ENCODE measurements at places on chromosomes 3 and 15.

- no peak for DNase-seq
Measured at GRCh38 chr15:90326441-90326840, 25.6 kb upstream of the ZNF774 start.

GRCh38 chr15:80114114-80114513, 38.7 kb upstream of the FAH start:
- no peak for DNase-seq

DNA sequence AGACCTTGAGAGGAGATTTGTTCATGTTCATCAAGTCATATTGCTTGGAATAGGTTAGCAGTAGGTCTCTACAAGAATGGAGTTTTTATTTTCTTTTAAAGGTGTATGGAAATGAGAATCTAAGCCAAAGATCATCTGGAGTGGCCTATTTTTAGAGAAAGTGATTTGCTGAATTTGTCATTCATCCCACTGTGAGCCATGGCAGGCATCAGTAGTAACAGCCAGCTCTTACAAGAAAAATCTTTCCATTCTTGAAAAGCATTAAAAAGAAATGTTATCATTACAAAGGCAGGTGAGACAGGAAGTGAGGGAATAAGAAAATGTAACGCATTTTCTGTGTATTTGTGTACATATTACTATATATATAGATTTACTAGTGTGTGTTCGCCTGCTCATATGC, 29.6 kb downstream of the STAC start:
- DNase-seq, result no peak

DNA sequence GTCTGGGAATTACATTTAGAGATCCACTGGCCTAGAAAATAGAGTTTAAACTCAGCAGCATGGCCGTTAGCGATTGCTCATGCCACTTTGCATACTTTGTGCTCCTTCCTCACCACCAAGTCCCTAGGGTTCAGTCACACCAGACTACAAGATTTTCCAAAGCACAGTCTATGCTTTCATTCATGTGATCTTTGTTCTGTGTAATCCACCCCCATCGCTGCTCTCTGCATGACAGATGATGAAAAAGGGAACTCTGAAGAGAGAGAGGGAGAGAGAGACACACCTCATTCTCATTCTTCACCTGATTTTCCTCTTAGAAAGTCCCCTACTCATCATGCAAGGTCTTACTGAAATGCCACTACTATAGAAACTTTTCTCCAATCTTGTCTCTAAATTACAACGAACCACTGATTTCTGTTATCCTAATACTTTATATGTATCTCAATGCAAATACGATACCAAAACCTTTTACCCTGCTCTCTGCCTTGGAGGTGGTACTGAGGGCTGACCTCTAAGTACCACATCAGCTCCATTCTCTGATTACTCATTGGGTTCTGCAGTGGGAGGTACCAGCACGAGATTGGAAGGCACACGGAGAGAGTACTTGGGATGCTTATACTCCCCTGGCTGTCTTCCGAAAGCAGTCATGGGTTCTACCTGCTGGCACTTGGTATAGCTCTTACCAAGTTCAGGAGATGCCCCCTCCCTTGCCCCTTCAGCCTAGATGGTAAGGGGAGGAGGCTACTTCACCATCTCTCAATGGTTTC, 1.1 kb upstream of the PARP15 start:
- DNase-seq, result no peak

DNA sequence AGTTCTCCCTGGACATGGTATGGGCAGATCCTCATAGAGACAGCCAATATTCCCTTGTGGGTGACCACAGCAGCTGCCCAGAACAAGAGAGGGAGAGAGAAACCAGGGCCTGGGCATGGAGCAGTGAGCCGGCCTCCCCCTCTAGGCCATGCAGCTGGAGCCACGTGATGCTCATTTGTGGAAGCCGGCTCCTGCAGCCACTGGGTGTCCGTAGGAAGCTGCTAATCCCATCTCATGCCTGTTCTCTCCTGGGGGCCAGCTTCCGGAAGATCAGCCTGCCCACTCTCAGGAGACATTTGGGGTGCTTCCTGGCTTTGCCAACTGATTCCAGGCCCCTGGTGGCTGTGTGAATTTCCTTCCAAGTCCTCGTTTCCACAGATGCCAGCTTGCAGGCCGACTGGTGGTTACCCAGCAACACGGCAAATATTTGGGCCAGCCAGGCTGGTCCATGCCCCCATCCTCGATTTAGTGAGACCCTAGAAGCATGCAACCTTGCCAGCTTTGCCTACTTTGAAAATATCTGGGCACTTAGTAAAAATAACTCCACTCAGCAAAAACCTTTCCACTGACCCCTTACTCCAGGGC, 55.3 kb downstream of the LINGO1 start:
- no peak for DNase-seq

GRCh38 chr3:141412087-141412935, 44.0 kb downstream of the ZBTB38 start:
- peak; percentile 61 for DNase-seq

DNA sequence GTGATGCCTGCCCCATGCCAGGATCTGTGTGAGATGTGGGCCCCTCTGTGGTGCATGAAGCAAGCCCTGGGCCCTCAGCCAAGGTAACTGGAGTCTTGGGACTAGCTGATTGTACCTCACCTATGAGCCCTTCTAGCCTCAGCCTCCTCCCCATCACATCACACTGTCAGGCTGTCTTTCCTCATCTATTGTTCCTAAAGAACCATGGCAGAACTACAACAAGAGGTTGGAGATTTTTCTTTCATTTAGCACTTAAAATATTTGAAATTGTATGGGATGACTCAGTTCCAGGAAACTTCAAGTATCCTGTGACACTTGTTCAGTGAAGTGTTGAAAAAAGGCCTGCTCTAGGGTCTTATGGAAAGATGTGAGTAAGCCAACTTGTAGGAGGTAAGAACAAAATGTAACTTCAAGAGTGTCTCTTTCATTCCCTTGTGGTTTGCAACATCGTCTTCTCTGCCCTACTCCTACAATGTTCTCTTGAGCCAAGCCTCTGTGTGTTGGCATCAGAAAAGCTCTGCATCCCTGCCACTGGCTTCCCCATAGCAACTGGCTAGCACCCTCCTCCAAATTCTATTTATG, 58.7 kb upstream of the TIPARP start:
- no peak for DNase-seq

DNA sequence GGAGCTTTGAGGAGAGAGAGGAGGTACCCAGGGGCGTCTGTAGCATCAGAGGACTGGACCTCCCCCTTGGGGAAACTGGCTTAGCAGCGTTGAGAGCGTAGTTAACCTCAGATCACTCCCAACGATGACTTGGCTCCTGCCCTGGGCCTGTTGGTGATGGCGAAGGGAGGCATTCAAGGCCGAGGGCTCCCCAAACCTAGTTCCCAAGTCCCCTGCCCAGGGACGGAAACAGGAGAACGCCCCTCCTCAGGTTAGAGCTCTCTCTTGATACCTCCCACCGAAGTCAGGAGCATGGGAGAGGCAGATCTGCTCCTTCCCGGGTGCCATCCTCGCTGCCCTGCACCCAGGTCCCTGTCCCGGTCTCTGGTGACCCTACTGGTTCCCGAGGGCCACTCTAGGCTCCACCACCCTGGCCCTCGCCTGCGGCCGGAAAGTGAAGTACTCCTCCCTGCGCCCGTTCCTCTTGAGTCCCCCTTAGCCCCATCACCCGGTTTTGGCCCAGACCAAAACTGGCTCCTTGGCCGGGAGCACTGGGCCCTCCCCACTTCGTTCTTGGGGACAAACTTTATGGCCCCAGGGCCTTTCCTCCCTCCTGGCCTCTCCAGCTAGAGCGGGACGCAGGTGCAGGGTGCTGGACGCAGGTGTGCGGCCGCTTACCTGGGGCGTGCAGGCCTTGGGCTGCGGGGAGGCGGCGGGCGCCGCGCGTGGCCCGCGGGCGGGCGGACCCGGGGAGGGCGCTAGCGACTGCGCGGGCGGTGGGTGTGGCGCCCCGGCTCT, 2.6 kb upstream of the SKOR1 start:
- no peak for DNase-seq

DNA sequence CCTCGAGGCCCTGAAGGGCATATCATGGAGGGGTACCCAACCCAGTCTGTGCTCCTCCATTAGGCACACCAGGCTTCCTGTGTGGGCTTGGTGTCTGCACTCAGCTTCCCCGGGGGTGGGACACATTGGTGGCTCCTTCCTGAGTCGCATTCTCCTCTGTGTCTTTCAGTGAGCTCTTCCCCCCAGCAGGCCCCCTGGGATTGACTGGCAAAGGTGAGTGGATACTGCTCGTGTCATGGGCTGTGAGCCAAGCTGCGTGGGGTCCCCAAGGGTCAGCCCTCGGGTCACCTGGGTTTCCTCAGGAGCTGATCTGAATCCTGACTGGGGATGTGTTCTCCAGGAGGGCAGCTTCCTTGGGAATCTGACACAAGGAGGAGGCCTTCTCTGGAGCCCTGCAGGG, 231.0 kb downstream of the SNRPN start:
- DNase-seq, result no peak

- no peak for DNase-seq
Measured at GRCh38 chr15:49096090-49096750, 50.0 kb upstream of the SECISBP2L start.

- DNase-seq, result no peak
Measured at GRCh38 chr15:57792724-57793449, 86.4 kb downstream of the POLR2M start.

- no peak for DNase-seq
Measured at GRCh38 chr15:98381446-98381845, 266.9 kb upstream of the IGF1R start.

DNA sequence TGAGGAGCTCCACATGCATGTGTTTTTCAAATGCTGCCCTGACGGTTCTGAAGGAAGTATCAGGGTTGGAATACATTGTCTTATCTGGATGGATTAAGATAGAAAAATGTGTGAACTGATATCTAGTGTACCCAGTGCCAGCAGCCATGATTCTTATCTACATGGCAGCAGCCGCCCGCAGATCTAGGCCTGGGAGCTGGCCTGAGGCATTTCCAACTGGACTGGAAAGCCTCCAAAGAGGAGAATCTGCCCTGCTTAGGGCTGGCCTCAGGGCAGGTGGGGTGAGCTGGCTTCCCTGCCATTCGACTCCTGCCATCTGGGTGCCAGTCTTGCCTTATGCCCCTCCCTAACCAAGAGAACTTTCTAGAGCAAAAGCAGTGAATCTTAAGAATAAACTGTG, 125.8 kb downstream of the SSR3 start:
- no peak for DNase-seq

- DNase-seq, result no peak
Measured at GRCh38 chr3:43515970-43516635, 105.7 kb downstream of the ANO10 start.

- DNase-seq, result no peak
Measured at GRCh38 chr15:101496198-101496986, 6.9 kb upstream of the PCSK6 start.

DNA sequence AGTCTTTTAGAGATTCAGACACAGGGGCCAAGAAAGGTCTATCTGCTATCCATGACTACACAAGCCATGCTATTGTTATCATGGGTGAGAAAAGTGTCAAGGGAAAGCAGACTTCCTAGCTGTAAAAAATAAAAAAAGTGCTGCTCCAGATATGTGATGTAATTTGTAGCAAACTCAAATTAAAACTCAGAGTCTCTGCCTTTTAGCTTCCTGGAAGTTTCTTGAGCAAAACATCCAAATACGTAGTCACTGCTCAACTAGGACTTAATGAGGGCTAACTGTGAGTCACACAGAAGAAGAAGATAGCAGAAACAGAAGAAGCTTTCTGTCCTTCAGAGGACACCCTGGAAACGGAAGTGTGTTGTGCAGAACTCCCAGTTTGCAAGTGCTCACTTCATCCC, 393.4 kb upstream of the NR2F2 start:
- no peak for DNase-seq

DNA sequence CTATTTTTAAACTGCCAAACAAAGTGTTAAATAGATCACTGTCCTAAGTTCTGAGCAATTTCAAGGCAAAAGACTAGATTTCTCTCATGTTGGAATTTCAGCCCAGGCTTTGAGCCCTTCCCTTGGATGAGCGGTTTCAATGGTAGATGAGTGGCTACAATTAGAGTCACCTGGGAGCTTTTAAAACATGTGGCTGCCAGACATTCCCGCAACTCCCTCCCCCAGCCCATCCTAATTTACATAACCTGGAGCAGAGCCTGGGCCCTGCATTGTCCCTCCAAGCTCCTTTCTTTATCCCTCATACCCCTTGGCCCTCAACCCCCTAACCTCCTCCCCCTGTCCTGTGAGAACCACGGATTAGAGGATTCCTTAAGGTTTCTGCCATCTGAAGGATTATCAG, 357.5 kb upstream of the UMPS start:
- no peak for DNase-seq

DNA sequence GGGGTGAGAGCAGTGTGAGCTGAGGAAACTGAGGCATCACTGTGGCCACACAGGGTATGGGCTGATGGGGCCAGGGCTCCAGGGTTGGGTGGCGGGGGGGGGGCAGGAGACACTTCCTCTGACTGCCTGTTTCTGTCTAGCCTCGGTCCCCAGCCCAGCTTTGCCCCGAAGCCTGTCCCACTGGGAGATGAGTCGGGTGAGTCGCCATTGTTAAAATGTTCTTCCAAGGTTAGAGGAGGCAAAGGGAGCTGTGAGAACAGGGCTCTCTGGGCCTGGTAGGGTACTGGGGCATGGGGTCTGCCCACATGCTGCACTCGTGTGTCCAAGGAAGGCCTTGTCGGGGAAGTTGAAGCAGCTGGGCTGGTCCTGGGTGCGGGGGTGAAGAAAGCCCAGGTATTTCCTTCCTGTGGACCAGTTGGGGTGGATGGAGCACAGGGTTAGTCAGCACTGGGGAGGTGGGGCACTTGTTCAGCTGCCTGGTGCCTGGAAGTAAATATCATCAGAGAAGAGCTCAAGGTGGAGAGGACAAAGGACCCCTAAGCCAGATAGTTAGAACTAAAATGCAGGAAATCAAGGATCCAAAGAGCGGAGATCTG, 8.3 kb upstream of the JMJD7 start:
- DNase-seq, result no peak

DNA sequence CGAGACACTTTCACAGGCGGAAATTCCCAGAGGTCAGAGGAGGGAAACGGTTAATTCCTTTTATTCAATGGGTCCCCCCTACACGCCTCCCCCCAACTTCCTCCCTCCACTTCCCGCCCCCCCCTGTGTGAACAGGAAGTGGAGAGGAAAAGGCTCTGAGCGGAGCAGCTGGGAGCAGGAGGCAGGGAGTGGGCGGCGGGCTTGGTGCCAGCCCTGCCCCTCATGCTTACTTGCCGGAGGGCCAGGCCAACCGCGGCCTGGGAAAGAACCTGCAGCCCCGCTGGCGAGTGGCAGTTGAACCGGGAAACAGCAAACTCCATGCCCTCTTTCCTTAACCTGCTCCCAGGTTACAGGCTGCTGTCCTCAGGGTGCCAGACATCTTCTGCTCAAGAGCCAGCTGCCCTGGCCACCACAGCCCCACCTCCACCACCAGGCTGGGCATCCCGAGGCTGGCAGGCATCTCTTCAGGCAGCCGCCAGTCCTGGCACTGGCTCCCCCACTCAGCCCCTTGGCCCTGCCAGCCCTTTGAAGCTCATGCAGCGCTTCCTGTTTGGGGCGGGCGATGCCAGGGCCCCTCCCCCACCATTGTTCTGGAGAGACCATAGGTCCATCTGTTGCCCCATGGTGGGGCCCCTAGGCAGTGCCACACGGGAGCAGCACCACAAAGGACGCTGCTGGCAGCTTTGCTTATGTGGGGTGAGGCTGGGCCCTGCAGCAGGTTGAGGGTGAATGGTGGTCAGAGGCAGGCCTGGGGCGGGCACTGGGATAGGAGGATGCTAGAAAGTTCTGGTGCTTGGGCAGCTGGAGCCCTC, 12.9 kb downstream of the VPS18 start:
- peak; percentile 53 for DNase-seq
